Pancreas (tissue), 10 donors: ENCODE measurements at places on chromosomes 4 and X. TPM values are rescaled to one million over a fixed set of nuclear protein-coding genes. Genes with fewer than 3 reads are reported as not detected.

Gene CXorf65
- not detected for total RNA-seq

Gene RHOXF2
- not detected for total RNA-seq

Gene IQCM
- not detected for total RNA-seq

Gene MAGEB17
- total RNA-seq = 0.37 TPM

Gene SMIM10
- 1.2 TPM for total RNA-seq

Gene FAM184B
- not detected for total RNA-seq

- H3K27ac ChIP-seq = no peak overlapping the region
- peaks cover 5% of the 10 kb centered on the region for H3K27me3 ChIP-seq
- no peaks in the 10 kb centered on the region for H3K4me1 ChIP-seq
- no peak overlapping the region for H3K4me3 ChIP-seq
- no peak for DNase-seq
- H3K36me3 ChIP-seq = peaks cover 4% of the 10 kb centered on the region
Measured at GRCh38 chrX:16852617-16853179, 17.5 kb downstream of the RBBP7 start.

GRCh38 chr4:15423285-15423711, 4.5 kb upstream of the C1QTNF7 start:
- H3K27ac ChIP-seq = no peak overlapping the region
- no peak for DNase-seq
- no peaks in the 10 kb centered on the region for H3K4me1 ChIP-seq
- H3K4me3 ChIP-seq = no peak overlapping the region
- H3K36me3 ChIP-seq = no peaks in the 10 kb centered on the region
- no peaks in the 10 kb centered on the region for H3K27me3 ChIP-seq

DNA sequence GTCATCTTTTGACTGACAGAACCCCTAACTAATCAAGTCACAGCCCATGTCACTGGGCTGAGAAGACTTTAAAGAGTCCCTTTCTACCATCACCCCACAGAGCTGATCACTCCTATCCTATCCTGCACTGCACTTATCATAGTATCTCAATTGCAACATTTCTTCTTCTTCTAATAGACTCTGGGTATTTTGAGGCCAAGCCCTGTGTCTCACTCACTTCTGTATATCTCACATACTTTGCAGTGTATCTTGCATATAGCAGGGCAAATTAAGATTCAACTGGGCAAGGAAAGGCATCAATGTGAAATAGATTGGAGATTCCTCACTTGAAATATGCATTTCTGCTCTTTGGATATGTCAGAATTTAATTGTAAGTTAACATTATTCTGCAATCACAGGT, 531.5 kb upstream of the SLIT2 start:
- DNase-seq = no peak
- no peaks in the 10 kb centered on the region for H3K27me3 ChIP-seq
- no peaks in the 10 kb centered on the region for H3K36me3 ChIP-seq
- no peaks in the 10 kb centered on the region for H3K4me1 ChIP-seq
- H3K4me3 ChIP-seq = no peak overlapping the region
- H3K27ac ChIP-seq = no peak overlapping the region

- no peaks in the 10 kb centered on the region for H3K36me3 ChIP-seq
- no peak overlapping the region for H3K4me3 ChIP-seq
- DNase-seq = no peak
- no peak overlapping the region for H3K27ac ChIP-seq
- no peaks in the 10 kb centered on the region for H3K4me1 ChIP-seq
- H3K27me3 ChIP-seq = no peaks in the 10 kb centered on the region
Measured at GRCh38 chrX:96372313-96373046, 312.2 kb upstream of the DIAPH2 start.

- DNase-seq = no peak
- no peak overlapping the region for H3K27ac ChIP-seq
- H3K27me3 ChIP-seq = no peaks in the 10 kb centered on the region
- H3K36me3 ChIP-seq = no peaks in the 10 kb centered on the region
Measured at GRCh38 chr4:95510877-95511276, 37.9 kb downstream of the UNC5C start.

Gene TLR10
- 0.16 TPM for total RNA-seq

DNA sequence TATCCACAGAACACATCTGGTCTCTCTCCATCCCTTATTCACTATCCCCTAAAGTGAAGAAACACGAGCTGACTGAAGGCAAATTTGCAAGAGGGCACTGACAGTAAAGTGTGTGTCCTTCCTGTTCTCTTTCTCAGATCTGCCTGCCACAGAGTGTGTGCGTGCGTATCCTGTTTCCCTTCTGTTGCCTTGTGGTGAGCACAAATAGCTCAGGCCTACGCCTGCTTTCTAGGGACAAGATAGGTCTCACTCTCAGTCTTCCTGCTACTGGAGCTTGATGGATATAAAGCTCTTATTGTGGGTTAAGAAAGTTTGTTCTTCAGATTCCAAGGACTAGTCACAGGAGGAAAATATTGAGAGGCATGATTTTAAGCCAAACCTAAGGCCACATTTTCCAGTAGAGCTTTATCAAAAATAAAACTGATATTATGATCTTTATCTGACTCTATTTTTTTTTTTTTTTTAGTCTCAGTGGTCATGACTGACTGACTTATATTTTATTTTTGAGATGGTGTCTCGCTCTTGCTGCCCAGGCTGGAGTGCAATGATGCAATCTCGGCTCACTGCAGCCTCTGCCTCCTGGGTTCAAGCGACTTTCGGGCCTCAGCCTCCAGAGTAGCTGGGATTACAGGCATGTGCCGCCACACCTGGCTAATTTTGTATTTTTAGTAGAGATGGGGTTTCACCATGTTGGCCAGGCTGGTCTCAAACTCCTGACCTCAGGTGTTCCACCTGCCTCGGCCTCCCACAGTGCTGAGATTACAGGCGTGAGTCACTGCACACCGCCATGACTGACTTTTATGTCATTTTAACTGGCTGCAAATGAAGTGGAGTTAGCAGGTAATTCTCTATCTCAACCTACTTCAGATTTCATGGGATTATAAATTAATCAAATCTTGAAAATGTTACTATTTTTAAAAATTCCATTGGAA, 140.3 kb upstream of the SH3RF1 start:
- H3K36me3 ChIP-seq = no peaks in the 10 kb centered on the region
- H3K4me3 ChIP-seq = no peak overlapping the region
- no peak for DNase-seq
- no peaks in the 10 kb centered on the region for H3K4me1 ChIP-seq

GRCh38 chrX:101442085-101442484, 34.1 kb downstream of the HNRNPH2 start:
- H3K36me3 ChIP-seq = no peaks in the 10 kb centered on the region
- H3K27me3 ChIP-seq = no peaks in the 10 kb centered on the region
- H3K27ac ChIP-seq = no peak overlapping the region
- H3K4me3 ChIP-seq = no peak overlapping the region
- DNase-seq = no peak
- no peaks in the 10 kb centered on the region for H3K4me1 ChIP-seq

DNA sequence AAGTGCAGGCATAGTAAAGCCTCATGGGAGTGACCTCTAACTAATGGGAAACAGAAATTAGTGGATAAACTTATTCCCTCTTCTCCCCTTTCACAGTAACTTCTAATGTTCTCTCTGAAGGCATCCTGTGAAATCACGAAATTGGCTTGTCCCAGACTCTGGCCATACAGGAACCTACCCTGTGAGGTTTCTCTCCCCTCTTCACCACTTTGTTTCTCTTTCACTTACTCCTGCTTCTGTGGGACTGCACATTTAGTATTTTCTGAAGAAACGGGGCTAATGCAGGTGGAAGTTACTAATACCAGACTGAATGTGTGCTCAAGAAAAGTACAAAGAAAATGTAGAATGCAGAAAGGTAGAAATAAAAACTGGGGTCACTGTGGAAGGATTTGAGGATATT, 20.0 kb downstream of the ZNF330 start:
- H3K27ac ChIP-seq = no peak overlapping the region
- no peak overlapping the region for H3K4me3 ChIP-seq
- no peak for DNase-seq
- H3K4me1 ChIP-seq = no peaks in the 10 kb centered on the region
- no peaks in the 10 kb centered on the region for H3K36me3 ChIP-seq

Gene MAGEC1
- not detected for total RNA-seq

Gene GAB1
- total RNA-seq = 9.8 TPM

Gene TCEAL5
- not detected for total RNA-seq

GRCh38 chrX:16711219-16711811, 1.2 kb downstream of the CTPS2 start:
- H3K4me3 ChIP-seq = peak overlapping the region; percentile 75
- no peak for DNase-seq
- no peaks in the 10 kb centered on the region for H3K27me3 ChIP-seq
- no peaks in the 10 kb centered on the region for H3K4me1 ChIP-seq
- H3K36me3 ChIP-seq = no peaks in the 10 kb centered on the region

Gene HS3ST1
- total RNA-seq = 0.46 TPM

Gene UTP3
- 10.4 TPM for total RNA-seq

GRCh38 chr4:119152741-119153140, 17.1 kb downstream of the MYOZ2 start:
- peaks cover 7% of the 10 kb centered on the region for H3K4me1 ChIP-seq
- no peak overlapping the region for H3K27ac ChIP-seq
- DNase-seq = no peak
- no peaks in the 10 kb centered on the region for H3K27me3 ChIP-seq
- H3K36me3 ChIP-seq = no peaks in the 10 kb centered on the region

Gene GATA1
- total RNA-seq = not detected

DNA sequence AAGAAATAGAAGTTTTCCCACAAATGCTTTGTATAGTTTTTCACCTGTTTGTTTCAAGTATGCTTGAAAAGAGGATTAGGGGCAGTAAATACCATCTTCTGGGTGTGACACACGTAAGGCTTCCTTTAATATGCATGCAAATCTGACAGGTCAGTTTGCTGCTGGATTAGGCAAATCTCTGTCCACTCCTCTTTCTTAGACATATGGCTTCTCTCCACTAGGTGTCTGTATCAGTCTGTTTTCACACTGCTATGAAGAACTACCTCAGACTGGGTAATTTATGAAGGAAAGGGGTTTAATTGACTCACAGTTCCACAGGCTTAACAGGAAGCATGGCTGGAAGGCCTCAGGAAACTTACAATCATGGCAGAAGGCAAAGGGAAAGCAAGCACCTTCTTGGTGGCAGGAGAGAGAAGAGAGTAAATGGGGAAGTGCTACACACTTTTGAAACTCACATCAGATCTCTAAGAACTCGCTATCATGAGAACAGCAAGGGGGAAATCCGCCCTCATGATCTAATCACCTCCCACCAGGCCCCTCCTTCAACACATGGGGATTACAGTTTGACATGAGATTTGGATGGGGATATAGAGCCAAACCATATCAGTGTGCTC, 66.9 kb downstream of the TAB3 start:
- no peak for DNase-seq
- H3K27ac ChIP-seq = no peak overlapping the region
- no peak overlapping the region for H3K4me3 ChIP-seq

DNA sequence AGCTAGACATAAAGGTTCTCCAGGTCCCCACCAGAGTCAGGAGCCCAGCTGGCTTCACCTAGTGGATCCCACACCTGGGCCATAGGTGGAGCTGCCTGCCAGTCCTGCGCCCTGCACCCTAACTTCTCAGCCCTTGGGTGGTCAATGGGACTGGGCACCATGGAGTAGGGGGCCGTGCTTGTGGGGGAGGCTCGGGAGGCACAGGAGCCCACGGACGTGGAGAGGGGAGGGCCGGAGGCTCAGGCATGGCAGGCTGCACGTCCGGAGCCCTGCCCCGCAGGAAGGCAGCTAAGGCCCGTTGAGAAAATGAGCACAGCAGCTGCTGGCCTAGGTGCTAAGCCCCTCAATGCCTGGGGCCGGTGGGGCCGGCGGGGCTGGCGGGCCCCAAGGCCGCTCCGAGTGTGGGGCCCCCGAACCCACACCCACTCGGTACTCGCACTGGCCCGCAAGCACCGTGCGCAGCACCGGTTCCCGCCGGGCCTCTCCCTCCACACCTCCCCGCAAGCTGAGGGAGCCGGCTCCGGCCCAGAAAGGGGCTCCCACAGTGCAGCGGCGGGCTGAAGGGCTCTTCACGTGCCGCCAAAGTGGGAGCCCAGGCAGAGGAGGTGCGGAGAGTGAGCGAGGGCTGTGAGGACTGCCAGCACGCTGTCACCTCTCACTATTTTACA, 291.1 kb downstream of the KLHL4 start:
- H3K4me3 ChIP-seq = no peak overlapping the region
- no peak for DNase-seq
- H3K36me3 ChIP-seq = no peaks in the 10 kb centered on the region
- H3K27me3 ChIP-seq = no peaks in the 10 kb centered on the region
- H3K27ac ChIP-seq = no peak overlapping the region

DNA sequence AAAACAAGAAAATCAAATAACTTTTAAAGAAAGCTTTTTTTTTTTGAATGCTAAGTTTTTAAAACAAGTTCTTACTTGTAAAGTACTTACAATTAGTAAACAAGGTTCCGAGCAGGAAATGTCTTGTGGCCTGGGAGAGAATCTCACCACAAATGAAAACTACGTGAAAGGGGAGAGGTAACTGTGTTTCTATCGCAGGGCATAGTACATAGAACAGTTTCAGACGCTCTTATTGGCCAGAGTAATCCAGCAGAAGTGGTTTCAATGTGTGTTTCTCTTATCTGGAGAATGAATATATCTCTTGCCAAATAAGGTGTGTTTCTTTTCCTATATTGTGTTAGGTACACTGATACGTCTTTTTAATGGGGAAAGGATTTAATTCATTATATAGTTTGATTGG, at the start of gene PLAC8:
Gene PLAC8 (minus strand): TSS at position 154 of the 400 bp plus-strand sequence. CDS start 6,808 bp downstream, outside the sequence.
- H3K36me3 ChIP-seq = no peaks in the 10 kb centered on the region
- no peak within 1 kb of the TSS for H3K4me3 ChIP-seq
- H3K4me1 ChIP-seq = no peaks in the 10 kb centered on the region
- no peak within 1 kb of the TSS for H3K27ac ChIP-seq

Gene FGG
- not detected for total RNA-seq

DNA sequence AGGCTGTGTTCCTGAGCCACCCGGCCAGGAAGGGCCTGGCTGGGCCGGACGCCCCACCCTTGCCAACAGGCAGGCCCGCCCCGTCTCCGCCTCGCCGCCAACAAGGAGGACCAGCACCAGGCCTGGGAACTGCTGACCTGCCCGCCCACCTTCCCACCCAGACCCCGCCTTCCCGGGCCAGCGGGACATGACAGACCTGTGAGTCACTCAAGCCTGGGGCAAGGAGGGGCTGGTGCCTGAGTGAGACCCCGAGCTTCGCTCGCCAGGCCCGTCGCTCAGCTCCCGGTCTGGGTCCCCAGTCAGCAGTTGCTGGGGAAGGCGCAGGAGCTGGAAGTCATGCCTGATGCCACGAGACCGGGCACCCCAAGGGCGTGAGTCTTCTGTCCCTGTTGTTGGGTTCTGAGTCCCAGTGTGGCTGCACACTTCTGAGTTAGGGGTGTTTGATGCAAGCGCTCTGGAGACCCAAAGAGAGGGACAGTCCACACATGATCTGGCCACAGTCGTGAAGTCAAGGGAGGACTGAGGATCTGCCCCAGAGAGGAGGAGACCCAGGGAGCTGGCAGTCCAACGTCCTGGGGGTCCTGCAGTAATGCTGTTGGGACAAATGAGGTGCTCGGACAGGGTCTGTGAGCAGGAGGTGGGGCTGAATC, at the start of gene DNASE1L1:
Gene DNASE1L1 (minus strand): TSS at position 33 of the 650 bp plus-strand sequence. CDS start 3,686 bp downstream, outside the sequence.
- no peaks in the 10 kb centered on the region for H3K27me3 ChIP-seq
- H3K4me1 ChIP-seq = no peaks in the 10 kb centered on the region
- peak; percentile 87 for DNase-seq
- H3K27ac ChIP-seq = no peak within 1 kb of the TSS

GRCh38 chrX:24607616-24608015, 39.5 kb downstream of the PCYT1B start:
- no peaks in the 10 kb centered on the region for H3K4me1 ChIP-seq
- no peaks in the 10 kb centered on the region for H3K36me3 ChIP-seq
- no peaks in the 10 kb centered on the region for H3K27me3 ChIP-seq
- DNase-seq = no peak
